ENCODE measurements at places on chromosomes 4 and X.

DNA sequence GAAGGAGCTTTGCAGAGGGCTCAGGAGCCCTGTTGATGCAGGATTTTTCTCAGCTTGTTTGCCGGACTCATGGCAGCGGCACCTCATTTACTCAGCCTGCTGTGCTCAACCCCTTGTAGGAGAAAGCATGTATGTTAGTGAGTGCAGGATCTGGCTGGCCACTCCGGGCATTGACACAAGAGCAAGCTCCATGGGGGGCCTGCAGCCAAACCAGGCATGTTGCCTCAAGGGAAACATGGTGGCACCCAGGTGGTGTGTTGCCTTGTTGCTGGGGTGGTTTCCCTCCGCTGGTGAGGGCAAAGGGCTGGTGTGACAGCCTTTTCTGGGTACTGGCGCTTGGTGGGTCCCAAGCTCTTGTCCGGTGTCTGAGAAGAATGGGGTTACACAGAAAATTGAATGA, 189.3 kb upstream of the ANXA3 start:
- no peak for DNase-seq

DNA sequence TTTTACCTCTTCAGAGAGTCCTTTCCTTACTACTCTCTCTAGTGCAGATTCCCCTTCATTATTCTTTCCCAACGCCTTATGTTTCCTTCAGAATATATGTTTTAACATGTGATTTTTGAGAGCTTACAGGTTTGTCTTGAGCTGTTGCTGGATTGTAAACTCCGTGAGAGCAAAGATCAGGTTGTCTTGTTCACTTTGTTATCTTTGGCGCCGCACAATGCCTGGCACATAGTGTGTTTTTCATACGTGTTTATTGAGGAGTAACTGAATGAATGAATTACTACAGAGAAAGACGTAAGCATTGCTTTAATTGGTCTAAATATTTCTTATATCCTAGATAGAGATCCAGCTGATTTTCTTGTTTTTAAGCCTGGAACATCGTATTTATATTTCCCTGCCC, 80.5 kb upstream of the SLC4A4 start:
- no peak for DNase-seq

- no peak for DNase-seq
Measured at GRCh38 chr4:99536848-99537247, 26.0 kb downstream of the C4orf17 start.

DNA sequence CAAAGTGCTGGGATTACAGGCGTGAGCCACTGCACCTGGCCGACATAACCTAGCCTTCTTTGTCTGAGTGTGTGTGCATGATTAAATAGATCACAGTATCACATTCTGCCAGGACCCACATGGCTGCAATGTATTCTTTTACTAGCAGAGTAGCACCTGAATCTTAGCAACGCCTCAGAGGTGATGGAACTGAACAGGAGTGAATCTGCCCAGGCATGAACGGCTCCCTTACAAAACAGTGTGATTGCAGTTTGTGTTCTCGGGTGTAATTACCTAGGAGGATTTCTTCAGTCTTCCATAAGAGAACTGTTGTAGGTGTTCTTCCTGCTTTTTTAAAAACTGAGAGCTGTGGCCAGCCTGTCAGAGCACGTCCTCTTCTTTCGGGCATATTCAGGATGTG, 122.7 kb upstream of the STS start:
- DNase-seq = no peak

GRCh38 chrX:38937400-38937799, 136.1 kb downstream of the MID1IP1 start:
- no peak for DNase-seq

DNA sequence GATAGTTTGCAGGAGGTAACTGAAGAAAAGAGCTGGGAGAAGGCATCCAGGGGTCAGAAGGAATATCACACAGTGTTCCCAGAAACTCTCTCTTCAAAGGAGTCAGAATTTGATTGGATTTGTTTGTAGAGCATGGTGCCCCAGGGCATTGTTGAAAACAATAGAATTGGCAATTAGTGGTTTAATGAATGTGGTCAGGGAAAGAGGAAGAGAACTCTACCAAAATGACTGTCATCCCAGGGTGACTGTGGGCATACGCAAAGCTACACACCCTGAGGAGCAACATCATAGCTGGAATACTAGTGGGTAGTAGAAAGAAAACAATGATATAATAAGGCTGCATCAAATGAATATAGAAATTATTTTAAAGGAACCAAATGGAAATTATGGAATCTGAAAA, 21.5 kb downstream of the TNIP2 start:
- DNase-seq = no peak

All from activated gamma-delta T cell treated with anti-CD3 and anti-CD28 coated beads, Interleukin-2, amount 50 U/mL, for 16 hours (primary cell).